Uterus (tissue), 4 donors: ENCODE measurements at places on chromosomes 2 and 18. TPM values are rescaled to one million over a fixed set of nuclear protein-coding genes. Genes with fewer than 3 reads are reported as not detected.

Gene CARF
- total RNA-seq: 22.4 TPM

GRCh38 chr18:74282755-74283554 lies 8.8 kb downstream of the CYB5A start:
- peak overlapping the region; percentile 86 for H3K27ac ChIP-seq
- no peaks in the 10 kb centered on the region for H3K36me3 ChIP-seq
- DNase-seq: no peak
- H3K4me3 ChIP-seq: no peak overlapping the region
- no peaks in the 10 kb centered on the region for H3K27me3 ChIP-seq

- no peak overlapping the region for H3K27ac ChIP-seq
- no peaks in the 10 kb centered on the region for H3K36me3 ChIP-seq
- no peak for DNase-seq
- no peak overlapping the region for H3K4me3 ChIP-seq
- H3K4me1 ChIP-seq: no peaks in the 10 kb centered on the region
Observed at GRCh38 chr2:150710916-150711315, 223.4 kb upstream of the RND3 start.

DNA sequence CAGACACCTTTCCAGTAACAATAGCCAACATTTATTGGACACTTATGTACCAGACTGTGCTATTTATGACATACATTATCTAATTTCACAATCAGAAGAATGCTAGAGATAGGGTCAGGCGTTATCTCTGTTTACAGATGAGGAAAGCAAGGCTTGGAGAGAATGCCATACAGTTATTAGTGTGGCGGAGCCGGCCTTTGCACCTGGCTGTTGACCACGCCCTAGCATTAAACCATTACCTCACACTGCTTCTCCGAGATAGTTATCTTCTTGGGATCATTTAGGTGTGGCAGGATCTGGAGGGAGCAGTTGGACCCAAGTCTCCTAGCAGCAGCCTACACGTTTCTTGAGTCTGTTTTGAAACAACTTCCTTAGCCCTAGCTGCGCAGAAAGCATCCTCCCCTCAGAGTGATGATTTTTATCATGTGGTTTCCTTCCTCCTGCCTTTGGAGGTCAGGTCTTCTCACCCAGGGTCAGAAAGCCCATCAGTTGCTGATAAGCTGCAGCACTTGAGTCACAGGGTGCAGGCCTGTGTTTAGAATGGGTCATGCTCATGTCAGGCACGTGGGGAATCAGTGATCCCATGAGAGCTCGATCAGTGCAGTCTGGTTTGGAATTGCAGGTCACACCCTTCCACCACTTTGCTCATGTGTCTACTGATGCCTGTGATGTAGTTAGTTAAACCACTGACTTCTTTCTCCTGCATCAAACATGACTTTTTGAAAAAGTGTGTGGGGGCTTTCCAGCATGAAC lies 118.2 kb downstream of the SPTBN1 start:
- no peaks in the 10 kb centered on the region for H3K27me3 ChIP-seq
- H3K27ac ChIP-seq: peak overlapping the region; percentile 85
- DNase-seq: no peak
- no peak overlapping the region for H3K4me3 ChIP-seq
- H3K36me3 ChIP-seq: no peaks in the 10 kb centered on the region

DNA sequence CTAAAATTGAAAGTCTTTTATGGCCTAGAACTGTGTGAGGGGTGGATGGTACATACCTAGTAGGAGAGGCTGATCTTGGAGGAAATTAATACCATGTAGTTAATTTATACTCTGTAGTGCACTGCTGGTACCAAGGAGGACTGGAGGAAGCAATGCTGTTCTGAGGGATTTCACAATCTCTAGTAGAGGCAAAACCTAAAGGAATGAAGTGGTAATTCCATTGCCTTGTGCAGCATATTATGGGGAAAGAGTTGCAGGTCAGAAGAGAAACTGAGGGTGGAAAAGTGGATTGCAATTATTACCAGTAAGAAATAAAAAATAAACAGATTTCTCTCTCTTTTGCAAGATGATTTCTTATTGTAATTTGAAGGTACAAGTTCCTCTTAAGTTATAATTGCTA lies 2.2 kb downstream of the ABI2 start:
- H3K4me1 ChIP-seq: no peaks in the 10 kb centered on the region
- no peak overlapping the region for H3K4me3 ChIP-seq
- no peaks in the 10 kb centered on the region for H3K36me3 ChIP-seq
- no peak for DNase-seq
- H3K27me3 ChIP-seq: no peaks in the 10 kb centered on the region
- no peak overlapping the region for H3K27ac ChIP-seq

DNA sequence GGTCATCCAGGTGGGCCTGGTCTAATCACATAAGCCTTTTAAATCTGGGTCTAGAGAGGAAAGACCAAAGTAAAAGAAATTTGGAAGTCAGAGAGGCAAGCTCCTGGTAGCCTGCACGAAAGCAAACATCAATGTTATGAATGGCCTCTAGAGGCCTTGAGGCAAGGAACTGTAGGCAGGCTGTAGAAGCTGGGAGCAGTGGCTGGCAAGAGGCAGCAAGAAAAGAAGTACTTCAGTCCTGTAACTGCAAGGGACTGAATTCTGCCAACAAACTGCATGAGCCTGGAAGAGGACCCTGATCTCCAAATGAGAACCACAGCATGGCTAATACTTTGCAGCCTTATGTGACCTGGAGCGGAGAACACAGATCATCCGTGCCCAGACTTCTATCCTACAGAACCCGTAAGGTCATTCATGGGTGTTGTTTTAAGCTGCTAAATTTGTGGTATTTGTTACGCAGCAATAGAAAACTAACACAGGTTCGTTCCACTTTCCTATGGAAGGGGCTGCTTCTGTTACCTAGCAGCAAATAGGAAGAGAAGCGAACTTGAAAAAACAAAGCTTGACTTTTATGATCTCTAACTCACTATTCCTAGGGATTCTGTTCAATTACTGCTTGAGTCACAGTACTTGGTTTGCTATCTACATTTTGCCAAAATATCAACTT lies 1.2 kb downstream of the IMMT start:
- peak overlapping the region; percentile 94 for H3K4me3 ChIP-seq
- no peak for DNase-seq
- H3K27ac ChIP-seq: peak overlapping the region; percentile 99
- no peaks in the 10 kb centered on the region for H3K4me1 ChIP-seq
- no peaks in the 10 kb centered on the region for H3K36me3 ChIP-seq
- H3K27me3 ChIP-seq: no peaks in the 10 kb centered on the region

GRCh38 chr2:37870829-37871228 lies 54.3 kb upstream of the RMDN2 start:
- peak overlapping the region; percentile 89 for H3K27ac ChIP-seq
- no peaks in the 10 kb centered on the region for H3K27me3 ChIP-seq
- H3K4me1 ChIP-seq: peaks cover 8% of the 10 kb centered on the region
- no peaks in the 10 kb centered on the region for H3K36me3 ChIP-seq
- no peak overlapping the region for H3K4me3 ChIP-seq

DNA sequence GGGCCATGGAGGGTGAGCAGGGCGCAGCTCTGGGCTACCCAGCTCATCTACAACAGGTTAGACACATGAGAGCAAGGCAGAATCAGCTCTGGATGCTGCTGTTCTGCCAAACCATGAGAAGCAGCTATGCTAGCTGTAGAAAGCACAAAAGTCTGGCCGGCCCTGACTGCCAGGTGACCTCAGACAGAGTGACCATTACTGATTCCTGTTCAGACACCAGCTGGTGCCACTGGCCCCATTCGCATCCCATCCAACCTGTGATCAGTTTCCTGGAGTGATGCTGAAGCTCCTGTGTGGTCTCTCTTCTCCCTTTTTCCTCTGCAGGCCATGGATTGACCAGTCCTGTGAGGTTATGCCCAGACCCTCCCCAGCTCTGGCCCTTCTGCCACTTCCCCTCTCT lies 14.3 kb downstream of the RBMS1 start:
- no peaks in the 10 kb centered on the region for H3K36me3 ChIP-seq
- no peaks in the 10 kb centered on the region for H3K4me1 ChIP-seq
- H3K4me3 ChIP-seq: no peak overlapping the region
- no peak overlapping the region for H3K27ac ChIP-seq
- DNase-seq: no peak

DNA sequence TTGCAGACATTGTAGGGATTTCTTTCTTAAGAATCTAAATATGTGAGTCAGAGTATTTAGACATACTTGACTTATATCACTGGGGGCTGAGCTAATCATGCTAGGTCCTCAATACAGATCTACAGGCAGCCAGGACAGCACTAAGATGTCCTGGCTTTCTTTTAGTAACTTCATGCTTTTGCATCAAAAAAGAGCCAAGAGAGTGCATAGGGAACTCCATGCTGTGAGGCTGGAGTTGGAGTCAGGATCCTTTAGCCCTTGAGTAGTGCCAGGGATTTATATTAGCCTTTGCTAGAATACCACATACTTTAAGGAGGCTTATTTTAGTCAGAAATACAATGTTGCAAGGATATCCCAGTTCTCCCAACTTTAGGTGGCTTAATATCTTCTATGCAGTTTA lies 289.7 kb downstream of the CCDC85A start:
- H3K36me3 ChIP-seq: no peaks in the 10 kb centered on the region
- H3K4me1 ChIP-seq: no peaks in the 10 kb centered on the region
- no peak for DNase-seq
- H3K4me3 ChIP-seq: no peak overlapping the region
- no peaks in the 10 kb centered on the region for H3K27me3 ChIP-seq

- no peaks in the 10 kb centered on the region for H3K4me1 ChIP-seq
- no peaks in the 10 kb centered on the region for H3K36me3 ChIP-seq
- no peak overlapping the region for H3K27ac ChIP-seq
- no peak for DNase-seq
- H3K27me3 ChIP-seq: no peaks in the 10 kb centered on the region
- H3K4me3 ChIP-seq: no peak overlapping the region
Observed at GRCh38 chr2:126846241-126846640, 52.4 kb upstream of the TEX51 start.

Gene CYBRD1
- 230 TPM for total RNA-seq

Gene PTPRM
- total RNA-seq: 127 TPM

DNA sequence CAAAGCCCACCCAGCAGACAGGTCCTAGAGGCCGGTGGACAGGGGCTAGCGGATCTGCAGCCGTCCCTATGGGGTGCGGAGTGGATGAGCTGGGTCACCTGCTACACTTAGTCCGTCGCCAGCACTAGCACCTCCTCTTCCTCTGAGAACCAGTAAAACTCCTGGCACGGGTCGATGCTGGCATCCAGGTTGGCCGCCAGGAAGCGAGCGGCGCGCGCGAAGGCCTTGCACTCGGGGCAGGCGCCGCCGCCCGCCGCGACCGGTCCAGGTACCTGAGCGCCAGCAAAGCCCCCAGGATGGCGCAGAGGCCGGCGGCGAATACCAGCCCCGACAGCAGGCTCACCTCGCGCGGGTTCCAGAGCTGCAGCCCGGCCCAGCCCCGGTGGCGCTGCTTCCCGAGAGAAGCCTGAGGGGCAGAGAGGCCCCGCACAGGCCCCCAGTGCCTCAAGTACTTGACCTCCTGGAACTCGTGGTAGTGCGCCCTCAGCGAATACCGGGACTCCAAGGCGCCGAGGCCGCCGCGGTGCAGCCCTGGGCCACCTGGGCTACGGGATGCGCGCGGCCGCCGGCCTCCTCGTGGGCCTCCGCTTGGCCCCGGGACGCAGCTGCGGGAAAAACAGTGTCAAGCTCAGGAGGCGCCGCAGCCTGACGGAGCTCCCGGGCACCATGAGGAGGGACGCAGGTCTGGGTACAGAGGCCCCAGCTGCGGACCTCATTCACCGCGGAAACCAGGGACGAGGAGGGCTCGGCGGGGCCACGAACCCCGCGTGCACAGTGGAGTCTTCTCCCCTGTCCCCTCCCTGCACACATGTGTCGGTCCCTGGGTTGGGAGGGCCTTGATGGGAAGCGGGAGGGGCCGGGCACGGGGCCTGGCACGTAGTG lies 27.5 kb upstream of the ALPP start:
- H3K36me3 ChIP-seq: no peaks in the 10 kb centered on the region
- no peak overlapping the region for H3K27ac ChIP-seq
- no peak for DNase-seq
- no peak overlapping the region for H3K4me3 ChIP-seq
- H3K27me3 ChIP-seq: peaks cover 3% of the 10 kb centered on the region

- H3K4me1 ChIP-seq: no peaks in the 10 kb centered on the region
- DNase-seq: no peak
- no peak overlapping the region for H3K4me3 ChIP-seq
- H3K36me3 ChIP-seq: no peaks in the 10 kb centered on the region
- no peak overlapping the region for H3K27ac ChIP-seq
Observed at GRCh38 chr18:67954594-67954993, 438.1 kb upstream of the DSEL start.

Gene MATN3
- total RNA-seq: 1.2 TPM

- DNase-seq: peak; percentile 62
- no peaks in the 10 kb centered on the region for H3K27me3 ChIP-seq
- H3K4me3 ChIP-seq: no peak overlapping the region
- H3K27ac ChIP-seq: no peak overlapping the region
- H3K36me3 ChIP-seq: no peaks in the 10 kb centered on the region
- H3K4me1 ChIP-seq: peaks cover 4% of the 10 kb centered on the region
Observed at GRCh38 chr2:12176623-12177454, 430.4 kb downstream of the LPIN1 start.

- no peak for DNase-seq
- no peak overlapping the region for H3K27ac ChIP-seq
- no peaks in the 10 kb centered on the region for H3K36me3 ChIP-seq
Observed at GRCh38 chr18:79903787-79904356, 47.6 kb downstream of the SLC66A2 start.

DNA sequence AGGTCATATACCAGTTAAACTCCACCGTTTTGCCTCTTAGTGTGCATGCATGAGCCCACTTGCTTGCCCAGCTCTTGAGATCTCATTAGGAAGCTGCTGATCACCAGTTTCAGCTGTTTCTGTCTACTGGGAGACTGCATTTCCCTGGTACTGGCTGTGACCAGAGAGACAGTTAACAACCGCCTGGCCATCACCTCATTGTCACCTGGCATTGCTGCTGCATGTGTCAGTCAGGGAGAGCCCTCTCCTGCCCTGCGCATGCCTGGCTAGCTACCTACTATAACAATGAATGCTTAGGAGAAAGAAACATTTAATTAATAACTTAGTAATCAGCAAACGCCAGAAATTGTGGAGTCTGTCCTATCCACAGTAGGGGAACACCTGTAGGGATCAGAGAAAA lies 265.8 kb upstream of the CYRIA start:
- H3K27me3 ChIP-seq: no peaks in the 10 kb centered on the region
- H3K27ac ChIP-seq: no peak overlapping the region
- H3K4me3 ChIP-seq: no peak overlapping the region

DNA sequence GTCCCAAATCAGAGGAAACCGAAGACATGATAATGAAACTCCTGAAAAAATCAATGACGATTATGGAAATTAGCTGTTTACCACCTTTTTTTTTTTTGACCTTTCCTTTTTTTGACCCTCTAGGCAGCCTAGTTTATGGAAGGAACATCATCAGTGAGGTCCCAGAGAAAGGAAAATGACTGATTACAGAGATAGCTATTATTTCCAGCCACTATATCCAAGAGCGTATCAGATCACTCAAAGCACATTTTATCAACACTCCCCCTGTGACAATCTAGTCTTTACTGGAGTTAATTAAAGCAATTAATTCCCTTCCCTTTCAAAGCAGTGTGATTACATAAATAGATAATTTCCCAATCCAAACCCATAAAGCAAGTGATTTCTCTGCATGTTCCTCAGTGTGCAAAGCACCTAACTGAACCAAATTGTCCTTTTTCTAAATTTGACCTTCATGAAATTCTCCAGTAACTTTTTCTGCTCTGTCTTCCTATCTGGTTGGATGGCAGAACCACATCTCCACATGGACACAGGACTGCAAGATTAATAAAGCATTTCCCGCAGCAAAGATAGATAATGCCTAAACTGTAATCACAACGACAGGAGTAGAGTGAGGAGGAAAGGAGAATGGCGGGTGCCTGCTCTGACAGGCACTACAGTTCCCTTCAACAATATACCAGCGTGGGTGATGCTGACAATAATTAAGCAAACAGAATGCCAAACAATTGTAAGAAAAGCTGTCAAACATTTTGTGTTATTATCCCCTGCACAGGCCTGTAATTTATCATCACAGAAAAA lies 194.4 kb downstream of the SLC8A1 start:
- H3K36me3 ChIP-seq: no peaks in the 10 kb centered on the region
- no peak for DNase-seq
- H3K4me3 ChIP-seq: no peak overlapping the region
